Activated T-helper 9 cell treated with anti-CD3 and anti-CD28 coated beads, Interleukin-2, amount 50 U/mL, for 16 hours (primary cell): ENCODE measurements at places on chromosomes 2 and 18.

- DNase-seq = no peak
Measured at GRCh38 chr18:74251297-74252038, 40.3 kb downstream of the CYB5A start.

DNA sequence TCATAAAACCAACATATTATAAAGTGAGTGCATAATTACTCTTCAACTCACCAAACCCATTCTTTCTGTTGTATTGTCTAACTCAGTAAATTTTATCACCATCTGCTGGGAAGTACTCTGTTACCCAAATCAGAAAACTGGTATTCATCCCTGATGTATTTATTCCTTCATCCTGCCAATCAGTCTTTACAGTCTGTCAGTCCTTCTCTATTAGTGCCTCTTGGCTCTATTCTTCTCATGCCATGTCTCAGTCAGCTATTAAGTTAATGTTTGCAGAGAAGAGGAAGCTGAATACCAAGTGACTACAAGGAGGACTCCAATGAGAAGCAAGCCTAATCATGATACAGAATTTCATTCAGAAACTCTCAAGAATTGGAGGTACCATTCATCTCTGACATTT is 631.2 kb downstream of the CPS1 start:
- no peak for DNase-seq

GRCh38 chr2:1047485-1047884 is 96.8 kb downstream of the SNTG2 start:
- no peak for DNase-seq

DNA sequence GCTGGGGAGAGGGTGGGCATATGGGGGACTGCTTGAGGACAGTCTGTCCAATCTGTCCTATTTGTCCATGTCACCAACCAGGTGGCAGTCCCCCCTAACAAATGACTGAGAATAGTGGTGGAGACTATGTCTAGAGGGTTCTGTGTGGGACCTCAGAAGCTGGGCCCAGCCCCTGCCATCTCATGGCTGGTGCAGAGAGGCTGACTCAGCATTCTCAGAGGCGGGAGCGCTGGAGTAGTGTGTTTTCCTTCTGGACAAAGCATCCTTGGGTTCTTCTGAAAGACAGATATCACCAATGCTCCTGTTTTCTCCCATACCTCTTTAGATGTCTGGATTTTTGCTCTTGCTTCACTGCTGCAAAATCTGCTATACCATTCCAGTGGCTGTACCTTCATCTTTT is 44.1 kb upstream of the SP140L start:
- no peak for DNase-seq

GRCh38 chr2:135728064-135728743 is 13.5 kb upstream of the UBXN4 start:
- no peak for DNase-seq

DNA sequence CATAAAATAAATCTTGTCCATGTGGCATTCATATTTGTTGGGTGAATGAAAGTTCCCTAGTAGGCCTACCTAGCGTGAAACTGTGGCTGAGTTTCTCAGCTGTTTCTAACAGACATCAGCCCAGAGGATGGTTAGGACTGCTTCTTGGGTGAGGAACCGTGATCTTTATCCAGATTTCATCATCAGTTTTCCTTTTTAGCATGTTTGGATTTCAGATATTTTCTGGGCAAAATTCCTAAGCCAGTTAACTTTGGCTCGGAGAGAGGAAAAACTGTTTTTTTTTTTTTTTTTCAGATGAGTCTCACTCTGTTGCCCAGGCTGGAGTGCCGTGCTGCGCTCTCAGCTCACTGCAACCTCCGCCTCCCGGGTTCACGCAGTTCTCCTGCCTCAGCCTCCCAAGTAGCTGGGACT is 53.5 kb downstream of the DGKD start:
- DNase-seq = no peak

GRCh38 chr2:127577973-127578372 is 42.5 kb downstream of the MYO7B start:
- no peak for DNase-seq

GRCh38 chr2:113980946-113981345 is 91.1 kb downstream of the ACTR3 start:
- no peak for DNase-seq

DNA sequence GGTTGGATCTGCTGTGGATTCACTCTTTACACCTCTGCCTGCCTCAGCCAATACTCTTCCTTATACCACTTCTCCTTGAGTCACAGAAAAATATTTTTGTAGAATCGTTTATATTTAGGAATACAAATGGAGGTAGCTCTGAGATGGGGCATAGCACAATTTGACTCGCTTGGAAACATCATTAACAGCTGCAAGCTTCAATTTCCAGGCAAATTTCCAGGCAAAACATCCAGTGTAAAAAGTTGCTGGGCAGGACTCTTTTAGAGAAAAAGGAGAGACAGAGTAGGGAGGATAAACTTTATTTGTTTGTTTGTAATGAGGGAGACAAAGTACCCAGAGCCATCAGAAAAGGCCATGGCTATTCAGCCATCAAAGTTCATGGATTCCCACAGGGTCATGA is 74.4 kb upstream of the SOX11 start:
- no peak for DNase-seq

DNA sequence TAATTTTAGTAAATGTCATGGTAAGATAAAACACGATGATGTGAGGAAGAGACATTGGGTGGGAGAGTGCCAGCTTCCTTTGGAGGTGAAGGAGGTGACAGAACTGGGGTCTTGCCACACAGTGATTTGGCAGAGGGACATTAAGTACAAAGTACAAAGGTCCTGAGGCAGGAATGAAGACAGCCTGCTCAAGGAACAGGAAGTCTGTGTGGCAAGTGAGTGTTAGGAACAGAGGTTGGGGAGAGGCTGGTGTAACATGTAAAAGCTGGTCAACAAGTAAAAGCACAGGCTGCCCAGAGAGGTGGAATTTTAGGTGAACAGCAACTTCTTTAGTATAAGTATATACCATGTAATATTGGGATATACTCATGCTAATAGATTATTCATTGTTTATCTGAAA is 73.1 kb downstream of the INPP5D start:
- no peak for DNase-seq

DNA sequence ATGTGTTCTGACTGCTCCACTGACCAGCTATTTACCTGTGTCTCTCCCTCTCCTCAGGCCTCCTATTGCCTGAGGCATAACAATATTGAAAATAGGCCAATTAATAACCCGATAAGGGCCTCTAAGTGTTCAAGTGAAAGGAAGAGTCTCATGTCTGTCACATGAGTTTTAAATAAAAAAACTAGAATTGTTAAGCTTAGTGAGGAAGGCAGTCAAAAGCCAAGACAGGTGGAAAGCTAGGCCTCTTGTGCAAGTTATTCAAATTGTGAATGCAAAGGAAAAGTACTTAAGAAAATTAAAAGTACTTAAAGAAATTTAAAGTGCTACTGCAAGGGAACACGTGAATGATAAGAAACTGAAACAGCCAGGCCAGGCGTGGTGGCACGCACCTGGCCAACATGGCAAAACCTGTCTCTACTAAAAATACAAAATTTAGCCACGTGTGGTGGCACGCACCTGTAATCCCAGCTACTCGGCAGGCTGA is 44.9 kb upstream of the TAF4B start:
- no peak for DNase-seq

GRCh38 chr2:118881490-118882129 is 34.2 kb upstream of the EN1 start:
- DNase-seq = peak; percentile 23

DNA sequence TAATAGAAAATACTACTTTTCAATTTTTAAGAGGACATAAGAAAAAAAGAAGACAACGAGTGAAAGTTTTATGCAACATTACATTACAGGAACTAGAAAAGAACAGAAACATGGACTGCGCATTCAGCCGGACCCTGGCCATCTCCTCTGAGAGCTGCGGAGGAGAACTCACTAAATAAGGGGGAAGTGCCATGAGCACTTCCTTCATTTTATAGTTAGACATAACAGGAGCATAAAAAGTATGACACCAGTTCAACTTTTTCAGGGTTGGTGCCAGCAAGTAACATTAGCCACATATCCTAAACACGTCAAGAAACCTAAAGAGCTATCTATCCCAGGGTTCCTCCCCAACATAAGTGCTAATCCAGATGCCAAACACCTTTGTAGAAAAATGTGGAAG is 78.0 kb upstream of the SERTAD2 start:
- DNase-seq = no peak

DNA sequence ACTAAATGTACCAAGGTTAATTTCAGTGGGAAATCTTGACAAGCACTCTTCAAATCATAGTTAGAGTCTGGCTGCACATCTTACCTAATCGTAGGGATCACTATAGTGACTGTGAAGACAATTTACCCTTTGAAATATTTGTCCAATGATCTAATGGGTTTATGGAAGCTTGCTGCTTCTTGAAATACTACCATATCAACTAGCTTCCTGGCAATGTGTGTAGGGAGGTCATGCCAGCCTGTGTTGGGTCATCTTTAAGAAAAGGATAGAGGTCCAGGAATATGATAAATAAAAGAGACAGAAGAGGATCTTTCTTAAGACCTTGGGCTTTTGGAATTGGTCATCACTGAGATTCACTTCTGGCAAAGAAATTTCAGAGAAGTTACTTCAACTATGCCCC is 84.4 kb downstream of the POLE4 start:
- DNase-seq = no peak

DNA sequence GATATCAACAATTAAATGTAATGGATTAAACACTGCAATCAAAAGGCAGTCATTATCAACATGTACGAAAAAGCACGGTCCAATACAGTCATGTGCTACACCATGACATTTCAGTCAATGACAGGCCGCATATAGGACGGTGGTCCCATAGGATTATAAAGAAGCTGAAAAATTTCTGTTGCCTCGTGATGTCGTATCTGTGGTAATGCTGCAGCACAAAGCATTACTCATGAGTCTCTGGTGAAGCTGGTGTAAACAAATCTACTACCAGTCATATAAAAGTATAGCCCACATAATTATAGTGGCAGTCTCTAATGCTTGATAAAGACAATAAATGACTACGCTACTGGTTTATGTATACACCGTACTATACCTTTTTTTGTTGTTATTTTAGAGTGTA is 58.4 kb downstream of the RABL2A start:
- DNase-seq = no peak

- no peak for DNase-seq
Measured at GRCh38 chr2:189134485-189134884, 45.1 kb downstream of the COL5A2 start.

GRCh38 chr2:64692401-64692800 is 38.7 kb upstream of the SERTAD2 start:
- no peak for DNase-seq

DNA sequence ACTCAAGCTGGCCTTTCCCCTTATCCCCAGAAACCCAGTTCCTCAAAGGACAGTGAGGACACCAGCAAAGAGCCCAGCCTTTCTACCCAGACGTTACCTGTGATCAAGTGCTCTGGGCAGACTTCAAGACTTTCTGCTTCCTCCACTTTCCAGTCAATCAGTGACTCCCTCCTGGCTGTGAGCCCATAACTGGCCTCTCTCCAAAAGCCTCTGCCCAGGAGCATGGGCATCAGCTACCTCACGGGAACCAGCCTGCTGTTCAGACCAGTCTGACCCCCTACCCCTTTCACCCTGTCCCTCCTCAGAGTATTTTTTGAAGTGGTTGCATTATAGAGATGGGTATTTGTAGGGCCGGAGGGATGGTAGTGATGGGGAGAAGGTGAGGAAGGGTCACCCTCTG is 27.7 kb upstream of the CYP27A1 start:
- no peak for DNase-seq

DNA sequence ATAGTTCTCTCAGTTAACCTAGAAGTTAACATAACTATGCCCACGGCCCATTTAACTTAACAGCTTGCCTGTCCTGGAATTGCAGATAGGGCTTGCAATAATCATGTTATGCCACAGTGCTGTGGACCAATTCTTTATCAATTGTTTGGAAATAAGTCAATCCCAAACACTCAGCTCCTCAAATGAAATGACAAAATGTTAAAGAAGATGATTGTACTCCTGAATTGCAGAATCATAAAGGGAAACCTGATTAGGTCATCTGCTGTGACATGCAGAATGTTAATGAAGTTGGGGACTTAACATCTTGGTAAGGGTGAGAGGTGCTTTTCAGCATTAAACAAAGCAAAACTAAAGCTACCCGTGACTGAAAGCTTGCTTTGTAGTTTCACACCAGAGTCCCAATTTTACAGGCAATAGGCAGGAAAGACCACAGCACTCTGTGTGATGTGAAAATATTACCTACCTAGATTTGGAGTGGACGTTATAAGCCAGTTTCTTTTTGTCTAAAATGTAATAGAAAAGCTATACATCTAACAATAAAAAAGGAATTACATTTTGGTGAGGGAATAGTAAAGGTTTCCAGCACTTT is 364.0 kb downstream of the GPD2 start:
- no peak for DNase-seq

DNA sequence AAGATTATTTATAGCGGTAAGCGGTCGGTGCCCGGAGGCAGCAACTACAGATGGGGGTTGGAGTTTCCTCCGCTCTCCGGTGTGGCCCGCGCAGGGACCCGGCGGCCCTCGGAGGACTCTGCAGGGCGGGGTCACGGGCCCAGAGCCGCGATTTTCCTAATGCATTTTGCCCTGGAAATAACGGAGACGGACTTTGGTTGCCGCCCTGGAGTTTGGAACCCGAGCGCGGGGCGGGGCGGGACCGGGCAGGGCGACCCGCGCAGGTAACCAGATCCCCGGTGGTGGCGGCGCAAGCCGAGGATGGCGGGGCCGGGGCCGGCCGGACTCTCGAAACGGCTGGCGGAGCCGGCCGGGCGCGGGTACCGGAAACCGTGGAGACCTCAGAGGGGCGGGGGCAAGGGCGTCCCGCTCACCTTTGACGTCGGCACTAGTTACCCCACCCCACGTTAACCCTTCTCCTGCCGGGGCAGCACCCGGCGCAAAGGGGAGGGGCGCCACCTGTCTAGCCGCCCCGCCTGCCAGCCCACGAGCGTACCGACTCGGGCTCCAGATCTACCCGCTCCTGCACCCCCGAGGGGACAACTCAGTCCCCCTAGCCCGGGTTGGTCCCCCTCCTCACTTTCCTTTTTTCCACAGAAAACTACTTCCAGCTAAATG is 2.9 kb downstream of the CYP26B1 start:
- DNase-seq = no peak

- DNase-seq = no peak
Measured at GRCh38 chr2:181241797-181242196, 215.4 kb upstream of the ITGA4 start.

- DNase-seq = no peak
Measured at GRCh38 chr2:71150082-71150816, 19.8 kb downstream of the MPHOSPH10 start.

DNA sequence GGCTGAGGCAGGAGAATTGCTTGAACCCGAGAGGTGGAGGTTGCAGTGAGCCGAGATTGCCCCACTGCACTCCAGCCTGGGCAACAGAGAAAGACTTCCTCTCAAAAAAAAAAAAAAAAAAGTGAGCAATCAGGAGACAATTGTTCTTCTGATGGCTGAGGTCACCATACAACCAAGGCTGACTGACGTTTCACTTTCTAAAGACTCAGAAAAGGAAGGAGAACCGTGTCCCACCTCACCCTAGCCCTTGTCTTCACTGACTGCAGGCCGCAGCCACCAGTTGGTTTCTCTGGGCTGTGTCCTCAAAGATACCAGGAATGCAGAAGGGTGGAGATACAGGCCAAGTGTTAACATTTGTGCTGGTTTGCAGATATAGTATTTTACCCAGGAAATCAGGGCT is 7.7 kb upstream of the SLC35F6 start:
- no peak for DNase-seq
